Breast epithelium (tissue), 4 donors: ENCODE measurements at places on chromosomes 6 and 20. TPM values are rescaled to one million over a fixed set of nuclear protein-coding genes. Genes with fewer than 3 reads are reported as not detected.
A peak's percentile ranks its signal among the peaks of the same experiment; 100 is the strongest.

DNA sequence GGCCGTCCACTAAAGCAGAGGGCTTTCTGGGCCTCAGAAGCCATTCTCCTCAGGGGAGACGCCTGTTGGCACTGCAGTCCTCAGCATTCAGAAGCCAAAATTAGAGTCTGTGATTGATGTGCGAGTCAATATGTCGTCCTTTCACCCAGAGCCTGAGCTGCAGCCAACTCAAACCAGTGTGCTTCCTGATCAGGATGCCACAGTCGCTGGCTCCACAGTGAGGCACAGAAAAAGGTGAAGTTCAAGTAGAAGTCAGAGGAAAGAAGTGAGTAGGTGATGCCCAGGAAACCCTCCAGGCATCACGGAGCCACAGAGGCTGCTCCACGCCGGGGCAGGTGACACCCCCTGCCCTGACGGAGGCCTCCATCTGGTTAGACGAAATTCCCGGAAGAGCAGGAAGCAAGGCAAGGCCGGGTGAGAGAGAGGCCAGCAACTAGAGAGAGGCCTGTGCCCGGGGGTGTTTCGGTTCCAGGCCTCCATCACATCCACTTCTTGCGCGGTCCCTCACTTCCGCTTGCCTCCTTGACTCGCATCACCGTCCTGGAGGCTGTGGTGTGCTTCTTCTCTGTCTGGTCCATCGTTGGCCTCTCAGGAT lies 177.7 kb upstream of the SNX9 start:
- DNase-seq: no peak

- DNase-seq: no peak
Observed at GRCh38 chr6:6836609-6837406, 248.3 kb downstream of the LY86 start.

DNA sequence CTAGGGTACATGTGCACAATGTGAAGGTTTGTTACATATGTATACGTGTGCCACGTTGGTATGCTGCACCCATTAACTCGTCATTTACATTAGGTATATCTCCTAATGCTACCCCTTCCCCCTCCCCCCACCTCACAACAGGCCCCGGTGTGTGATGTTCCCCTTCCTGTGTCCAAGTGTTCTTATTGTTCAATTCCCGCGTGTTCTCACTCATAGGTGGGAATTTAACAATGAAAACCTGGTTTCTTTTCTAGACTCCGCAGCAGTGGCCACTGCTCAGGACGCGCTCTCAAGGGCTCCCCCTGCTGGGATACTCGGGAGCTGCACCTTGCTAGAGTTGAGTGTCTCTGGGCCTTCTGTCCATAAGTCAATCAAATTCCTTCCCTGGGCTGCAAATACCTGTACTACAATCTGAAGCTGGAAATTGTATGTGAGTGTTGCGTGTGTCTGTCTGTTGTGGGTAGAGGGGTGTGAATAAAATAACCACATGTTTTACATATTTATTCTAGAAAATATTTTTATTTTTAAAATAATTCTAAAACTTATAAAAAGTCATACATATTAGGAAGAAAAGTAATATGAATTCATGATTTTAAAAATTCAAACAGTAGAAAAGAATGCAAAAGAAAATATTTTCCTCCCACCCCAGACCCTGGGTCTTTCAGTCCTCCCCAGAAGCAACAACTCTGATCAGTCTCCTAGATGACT lies 8.2 kb upstream of the CEP250 start:
- DNase-seq: peak; percentile 88

The RHAG gene
- total RNA-seq: not detected

- no peak for DNase-seq
Observed at GRCh38 chr6:25239498-25239897, 39.7 kb upstream of the CARMIL1 start.

The PKIB gene
- 22.3 TPM for total RNA-seq

DNA sequence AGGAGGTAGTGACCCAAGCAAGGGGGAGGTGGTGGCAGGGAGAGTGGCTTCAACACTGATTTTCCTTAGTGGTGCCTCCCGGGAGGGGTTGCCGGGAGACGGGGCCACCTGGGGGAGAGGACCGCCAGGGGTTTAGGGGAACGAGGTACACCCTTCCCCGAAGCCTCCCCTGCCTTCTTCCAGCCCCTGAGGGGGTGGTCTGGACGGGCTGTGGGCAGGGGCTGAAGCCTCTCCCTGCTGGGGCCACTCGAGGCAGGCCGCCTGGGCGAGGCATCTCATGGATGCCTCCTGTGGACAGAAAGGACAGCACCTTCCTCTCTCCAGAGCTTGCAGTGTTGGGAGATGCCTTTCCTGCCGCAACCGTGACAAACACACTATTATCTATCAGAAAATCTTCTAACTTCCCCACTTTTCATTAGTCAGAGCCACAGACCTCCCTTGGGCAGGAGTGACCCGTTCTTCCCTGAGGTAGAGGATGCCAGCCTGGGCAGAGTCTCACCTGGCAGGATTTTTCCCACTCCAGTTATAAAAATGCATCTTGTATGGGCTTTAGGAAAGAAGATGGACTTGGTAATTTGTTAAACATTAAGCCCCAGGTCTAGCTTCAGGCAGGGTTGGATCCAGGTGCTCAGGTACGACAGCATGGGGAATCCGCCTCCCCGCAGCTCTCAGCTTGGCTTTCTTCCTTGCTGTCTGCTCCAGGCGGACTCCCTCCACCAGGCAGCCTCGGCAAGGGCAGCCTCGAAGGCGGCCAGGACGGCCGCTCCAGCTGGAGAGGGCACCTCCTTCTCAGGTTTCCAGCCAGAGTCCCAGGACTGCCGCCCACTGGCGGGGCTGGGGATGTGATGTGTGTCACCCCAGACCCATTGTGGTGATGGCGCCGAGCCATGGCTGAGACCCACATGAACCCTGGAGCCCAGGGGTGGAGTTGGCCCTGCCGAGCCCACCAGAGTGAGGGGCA lies 11.0 kb downstream of the HRH3 start:
- no peak for DNase-seq

The HEBP2 gene
- 321 TPM for total RNA-seq

- no peak for DNase-seq
Observed at GRCh38 chr6:83889621-83890020, 30.1 kb downstream of the CYB5R4 start.

- no peak for DNase-seq
Observed at GRCh38 chr6:157912326-157912725, 69.3 kb upstream of the SYNJ2 start.
